MCF 10A (cell line): ENCODE measurements at places on chromosomes 2 and 18. TPM values are rescaled to one million over a fixed set of nuclear protein-coding genes. Genes with fewer than 3 reads are reported as not detected.

GRCh38 chr18:8142131-8142711 lies 467.0 kb upstream of the RAB12 start:
- DNase-seq = no peak

DNA sequence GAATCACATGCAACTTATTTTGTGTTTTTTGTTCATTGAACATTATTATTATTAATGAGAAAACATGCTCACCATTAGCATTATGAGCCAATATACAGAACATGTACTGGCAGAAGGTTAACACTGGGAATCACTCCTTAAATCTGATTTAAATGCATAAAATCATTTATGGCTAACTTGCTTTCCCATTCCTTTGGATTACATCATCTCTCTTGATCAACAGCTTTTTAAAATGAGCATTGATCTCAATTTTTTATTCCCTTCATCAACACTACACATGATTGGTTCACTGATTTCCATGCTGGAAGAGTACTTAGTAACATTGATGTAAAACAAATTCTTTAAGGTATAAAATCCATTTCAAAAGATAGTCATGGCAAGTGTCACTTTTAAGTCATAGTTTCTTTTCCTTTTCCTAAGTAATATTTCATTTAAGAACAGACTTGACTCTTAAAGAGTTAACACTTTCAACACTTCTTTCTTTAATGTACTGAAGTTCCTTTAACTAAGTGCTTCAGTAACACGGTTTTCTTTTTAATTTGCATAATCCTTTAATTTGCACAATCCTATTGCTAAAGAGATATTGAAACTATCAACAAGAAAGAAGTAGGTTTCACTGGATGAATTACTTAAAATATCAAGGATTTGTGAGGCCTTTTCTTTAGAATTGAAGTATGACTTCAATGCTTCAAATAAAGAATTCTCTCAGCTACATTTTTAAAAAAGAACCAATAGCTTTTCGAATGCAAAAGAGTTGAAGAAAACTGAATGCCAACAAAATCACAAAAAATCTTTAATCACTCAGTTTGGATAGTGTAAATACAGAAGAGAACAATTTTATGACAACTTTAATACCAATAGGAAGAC lies 24.9 kb upstream of the BUB1 start:
- DNase-seq = no peak

DNA sequence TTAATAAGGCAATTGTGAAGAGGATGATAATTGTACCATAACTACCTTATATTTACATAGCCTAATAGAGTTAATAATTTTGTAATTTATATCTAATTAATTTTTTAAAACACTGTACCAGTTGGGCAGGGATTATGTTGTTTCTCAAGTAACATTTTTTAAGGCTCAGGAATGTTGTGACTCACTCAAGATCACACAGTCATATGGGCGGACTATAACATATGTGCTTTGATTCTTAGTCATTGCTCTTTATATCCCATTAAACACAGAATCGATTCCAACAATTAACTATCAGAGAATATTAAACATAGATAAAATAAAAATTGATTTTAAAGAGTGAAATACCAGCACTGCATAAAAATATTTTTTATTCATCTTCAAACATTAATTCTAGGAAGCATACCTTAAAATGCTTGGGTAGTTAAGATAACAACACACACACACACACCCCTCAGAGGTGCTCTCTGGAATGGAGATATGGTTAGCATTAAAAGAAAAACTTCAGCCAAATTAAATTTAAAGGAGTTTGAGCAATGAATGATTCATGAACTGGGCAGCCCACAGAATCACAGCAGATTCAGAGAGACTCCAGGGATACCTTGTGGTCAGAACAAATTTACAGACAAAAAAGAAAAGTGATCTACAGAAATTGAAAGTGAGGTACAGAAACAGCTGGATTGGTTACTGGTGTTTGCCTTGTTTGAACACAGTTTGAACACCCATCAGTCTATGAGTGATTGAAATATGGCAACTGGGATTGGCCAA lies 869.4 kb upstream of the ID2 start:
- peak; percentile 56 for DNase-seq

The CSRNP3 gene
- total RNA-seq = 0.05 and 0.33 TPM in 2 replicates
